ENCODE measurements at places on chromosomes 3 and 15. TPM values are rescaled to one million over a fixed set of nuclear protein-coding genes. Genes with fewer than 3 reads are reported as not detected.

Gene GOLGA6B
- 0.53 TPM for polyA plus RNA-seq

Gene WNT5A
- 35.5 TPM for polyA plus RNA-seq

Gene DUOX2
- 0.04 TPM for polyA plus RNA-seq

Gene CKMT1A
- polyA plus RNA-seq = 0.84 TPM

Gene GAP43
- 0.30 TPM for polyA plus RNA-seq

Gene CFAP44
- polyA plus RNA-seq = 15.9 TPM

Gene FBLN2
- 30.8 TPM for polyA plus RNA-seq

Gene ZNF80
- not detected for polyA plus RNA-seq

Gene RETNLB
- polyA plus RNA-seq = not detected

Gene TMIE
- 1.3 TPM for polyA plus RNA-seq

Gene ANP32A
- polyA plus RNA-seq = 325 TPM

Gene LRRC31
- 0.30 TPM for polyA plus RNA-seq

Gene PLSCR5
- polyA plus RNA-seq = not detected

Gene SLC2A2
- polyA plus RNA-seq = 12.5 TPM

Gene HEMK1
- polyA plus RNA-seq = 23.8 TPM

Gene CYP8B1
- 0.82 TPM for polyA plus RNA-seq

Gene ALDH1A3
- polyA plus RNA-seq = 3.2 TPM

Gene SLC12A1
- 470 TPM for polyA plus RNA-seq

Gene PLAAT1
- polyA plus RNA-seq = 2.6 TPM

Gene PPP4R2
- 101 TPM for polyA plus RNA-seq

Gene SCG5
- 16.3 TPM for polyA plus RNA-seq

Gene OR4M2
- polyA plus RNA-seq = not detected

Gene FBXW12
- 0.36 TPM for polyA plus RNA-seq

Gene SPTSSB
- 6.6 TPM for polyA plus RNA-seq

Gene TNFAIP8L3
- 2.4 TPM for polyA plus RNA-seq

Gene GLCE
- 40.0 TPM for polyA plus RNA-seq

Gene PRICKLE2
- polyA plus RNA-seq = 17.4 TPM

Gene ZNF502
- polyA plus RNA-seq = 13.5 TPM

Gene IFRD2
- polyA plus RNA-seq = 44.4 TPM

Gene ZNF662
- polyA plus RNA-seq = 22.5 TPM

Gene PDCD10
- polyA plus RNA-seq = 81.2 TPM

Gene LRRC2
- 1.9 TPM for polyA plus RNA-seq

Gene GNAT1
- polyA plus RNA-seq = 0.03 TPM

Gene IVD
- polyA plus RNA-seq = 76.9 TPM

Gene LMCD1
- 30.8 TPM for polyA plus RNA-seq

Gene SPINT1
- 72.3 TPM for polyA plus RNA-seq

Gene HACL1
- polyA plus RNA-seq = 19.9 TPM

Gene GPR156
- 2.8 TPM for polyA plus RNA-seq

Gene SNRPA1
- polyA plus RNA-seq = 59.0 TPM

Gene C2CD4A
- polyA plus RNA-seq = 0.39 TPM

Gene ITIH1
- not detected for polyA plus RNA-seq

Gene BAHD1
- polyA plus RNA-seq = 27.4 TPM

Gene PLS1
- 31.8 TPM for polyA plus RNA-seq

Gene LRRIQ4
- 0.17 TPM for polyA plus RNA-seq

Gene C3orf52
- polyA plus RNA-seq = 5.4 TPM

Gene WDR72
- 75.4 TPM for polyA plus RNA-seq

Gene AADACL2
- not detected for polyA plus RNA-seq

Gene SLC12A6
- 20.0 TPM for polyA plus RNA-seq

Gene PAQR9
- 0.57 TPM for polyA plus RNA-seq

Gene DENND6A
- polyA plus RNA-seq = 28.7 TPM

Data from right renal pelvis (tissue), 4 donors.